ENCODE measurements at places on chromosomes 16 and 17.

GRCh38 chr16:67387479-67388079 lies 5.7 kb downstream of the TPPP3 start:
- DNase-seq = no peak

DNA sequence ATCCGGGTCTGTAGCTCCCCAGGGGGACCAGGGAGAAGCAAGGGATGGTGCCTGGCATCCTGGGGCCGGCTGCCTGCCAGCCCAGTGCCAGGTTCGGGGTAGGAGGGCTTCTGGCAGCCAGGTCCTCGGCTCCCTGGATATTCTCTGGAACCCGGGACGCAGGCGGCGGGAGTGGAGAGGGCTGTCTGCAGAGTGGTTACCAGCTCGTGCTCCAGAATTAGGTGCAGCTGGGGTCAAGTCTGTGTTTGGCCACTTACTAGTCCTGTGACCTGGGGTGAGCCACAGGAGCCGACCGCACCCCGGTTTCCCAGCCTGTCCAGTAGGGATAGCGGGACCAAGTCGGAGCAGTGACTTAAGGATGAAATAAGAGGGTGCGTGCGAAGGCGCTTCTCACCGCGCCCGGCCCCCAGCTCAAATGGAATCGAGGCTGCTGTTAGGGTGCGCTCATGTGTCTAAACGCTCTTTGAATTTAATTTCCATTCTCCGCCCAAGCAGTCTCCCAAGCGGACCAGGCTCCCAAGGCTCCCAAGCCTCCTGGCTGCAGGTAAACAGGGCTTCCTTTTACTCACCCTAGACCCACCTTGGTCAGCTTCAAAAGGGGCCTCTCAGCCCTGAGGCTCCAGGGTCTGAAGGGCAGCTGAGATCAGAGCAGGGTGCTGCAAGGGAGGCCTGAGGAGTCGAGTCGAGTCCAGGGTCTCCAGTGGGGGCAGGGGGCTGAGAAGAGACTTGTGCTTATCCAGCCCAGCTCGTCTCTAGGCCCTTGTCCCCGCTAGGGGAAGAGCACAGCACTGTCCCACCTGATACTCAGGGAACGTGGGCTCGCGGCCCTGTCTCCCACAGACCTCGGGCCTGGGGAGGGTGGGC lies 28.3 kb upstream of the ZNF469 start:
- no peak for DNase-seq

DNA sequence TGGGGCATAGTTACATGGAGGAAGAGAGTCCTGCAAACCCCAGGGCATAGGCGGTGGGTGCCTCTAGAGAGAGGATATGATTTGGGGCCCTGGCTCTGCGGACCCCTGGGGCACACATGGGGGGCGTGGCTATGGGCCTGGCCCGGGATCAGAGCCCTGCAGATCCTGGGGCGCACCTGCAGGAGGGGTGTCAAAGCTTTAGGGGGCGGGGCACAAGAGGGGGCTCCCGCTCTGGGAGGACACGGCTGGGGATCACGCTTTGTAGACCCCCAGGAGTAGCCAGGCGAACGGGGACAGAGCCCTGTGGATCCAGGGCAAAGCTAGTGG lies 497 bp downstream of the BCL7C start:
- no peak for DNase-seq

DNA sequence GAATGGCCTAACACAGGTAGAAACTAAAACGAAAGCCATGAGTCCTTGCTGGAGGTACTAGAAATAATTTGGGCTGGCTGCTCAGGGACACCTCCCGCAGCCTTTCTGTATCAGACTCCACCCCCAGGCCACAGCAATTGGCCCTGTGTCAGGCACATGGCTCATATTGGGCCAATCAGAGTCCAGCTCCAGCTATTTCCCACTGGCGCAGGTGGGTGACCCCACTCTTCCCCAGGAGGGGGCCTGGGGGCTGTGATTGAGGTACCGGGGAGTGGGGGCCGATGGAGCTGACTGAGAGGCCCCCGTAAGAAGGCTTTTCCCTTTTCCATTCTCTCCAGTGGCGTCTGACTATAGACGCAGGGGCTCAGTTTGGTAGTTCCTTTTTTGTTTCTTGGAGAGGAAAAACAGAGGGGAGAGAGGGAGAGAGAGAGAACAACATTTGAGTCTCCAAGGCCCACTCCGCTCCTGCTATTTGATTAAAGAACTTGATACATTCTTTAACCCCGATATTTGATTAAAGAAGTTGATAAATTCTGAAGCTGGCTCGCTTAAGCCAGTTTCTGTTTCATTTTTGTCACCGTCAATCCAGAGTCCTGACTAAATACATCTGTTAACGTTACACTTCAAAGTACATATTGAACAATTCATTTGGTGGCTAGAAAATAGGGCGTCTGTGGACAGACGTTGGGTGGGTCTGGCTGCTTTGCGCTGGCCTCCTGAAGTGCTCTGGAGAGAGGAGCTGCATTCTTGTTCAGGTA lies 26.3 kb downstream of the FOXL1 start:
- no peak for DNase-seq

GRCh38 chr17:63341276-63341675 lies 104.8 kb downstream of the CYB561 start:
- no peak for DNase-seq

DNA sequence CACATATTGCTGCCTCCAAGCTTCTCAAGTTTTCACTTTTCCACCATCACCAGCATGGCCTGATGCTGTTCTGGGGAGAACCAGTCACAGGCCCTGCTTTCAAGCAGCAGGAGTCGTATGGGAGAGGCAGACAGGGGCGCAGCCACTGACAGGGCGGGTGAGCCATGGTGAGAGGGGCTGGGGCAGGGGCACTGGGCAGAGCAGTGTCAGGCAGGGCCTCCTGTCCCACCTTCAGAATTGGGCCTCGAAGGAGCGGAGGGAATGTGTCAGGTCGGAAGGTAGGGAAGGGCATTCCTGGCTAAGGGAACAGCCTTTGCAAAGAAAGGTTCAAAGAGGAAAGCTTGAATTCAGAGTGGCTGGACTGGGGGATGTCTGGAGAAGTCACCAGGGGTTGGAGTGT lies 4.9 kb upstream of the MAP2K3 start:
- no peak for DNase-seq

GRCh38 chr17:48613862-48614694 lies 1.0 kb downstream of the HOXB8 start:
- no peak for DNase-seq

GRCh38 chr16:49460786-49461470 lies 87.3 kb downstream of the C16orf78 start:
- no peak for DNase-seq

DNA sequence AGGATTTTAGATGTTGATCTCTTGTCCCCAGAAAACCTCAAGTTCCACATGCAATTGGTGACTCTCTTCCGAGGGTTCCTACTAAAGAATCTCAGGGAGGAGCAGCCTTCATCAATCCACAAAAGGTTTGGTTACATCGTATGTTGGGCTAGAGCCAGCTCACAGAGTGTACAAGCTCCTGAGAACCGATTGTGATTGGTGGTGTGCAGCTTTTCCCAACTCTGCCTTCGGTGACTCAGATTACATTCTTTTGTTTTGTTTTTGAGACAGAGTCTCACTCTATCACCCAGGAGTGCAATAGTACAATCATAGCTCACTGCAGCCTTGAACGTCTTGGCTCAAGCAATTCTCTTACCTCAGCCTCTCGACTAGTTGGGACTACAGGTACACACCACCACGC lies 172.4 kb downstream of the PMP22 start:
- DNase-seq = no peak

DNA sequence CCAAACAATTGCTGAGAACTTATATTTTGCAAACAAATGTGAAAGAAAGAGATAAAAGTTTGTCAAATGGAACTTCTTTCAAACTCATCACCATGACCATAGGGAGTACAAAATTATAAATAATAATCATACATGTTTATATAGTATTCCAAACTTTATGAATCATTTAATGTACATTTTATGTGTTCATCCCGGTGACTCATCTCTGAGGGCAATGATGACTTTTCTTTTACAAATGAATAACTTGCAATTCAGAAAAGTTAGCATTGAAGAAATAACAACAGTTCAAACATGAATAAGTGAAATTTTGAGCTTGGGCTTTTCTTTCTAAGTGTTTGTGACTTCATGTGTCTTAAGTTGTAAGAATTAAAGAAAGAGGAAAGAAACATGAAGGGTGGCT lies 66.3 kb upstream of the CDH8 start:
- DNase-seq = no peak

DNA sequence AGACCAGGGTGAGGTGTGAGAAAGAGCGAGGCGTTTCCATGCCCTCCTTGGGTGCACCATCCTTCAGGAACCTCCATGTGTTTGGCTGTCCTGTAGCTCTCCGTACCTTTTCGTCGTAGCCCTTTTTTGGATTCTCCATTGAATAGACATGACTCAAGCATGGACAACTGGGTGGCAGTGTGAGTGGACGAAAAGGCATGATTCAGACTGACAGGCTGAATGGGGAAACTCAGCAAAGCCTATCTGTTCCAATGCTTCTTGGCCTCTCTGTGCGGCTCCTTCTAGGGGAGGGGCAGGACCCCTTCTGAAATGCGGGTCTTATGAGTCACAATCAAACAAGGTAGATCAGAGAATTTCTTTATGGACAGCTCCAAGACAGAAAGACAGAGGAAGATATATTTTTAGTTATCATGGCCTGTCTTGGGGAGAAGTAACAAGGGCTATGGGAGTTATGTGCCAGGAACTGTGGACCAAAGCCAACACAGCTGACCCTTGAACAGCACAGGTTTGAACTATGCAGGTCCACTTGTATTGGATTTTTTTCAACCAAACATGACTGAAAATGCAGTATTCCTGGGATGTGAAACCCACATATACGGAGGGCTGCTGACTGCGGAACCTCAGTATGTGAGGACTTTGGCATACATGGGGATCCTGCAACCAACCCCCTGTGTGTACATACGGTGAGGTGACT lies 22.9 kb downstream of the ADORA2B start:
- no peak for DNase-seq

DNA sequence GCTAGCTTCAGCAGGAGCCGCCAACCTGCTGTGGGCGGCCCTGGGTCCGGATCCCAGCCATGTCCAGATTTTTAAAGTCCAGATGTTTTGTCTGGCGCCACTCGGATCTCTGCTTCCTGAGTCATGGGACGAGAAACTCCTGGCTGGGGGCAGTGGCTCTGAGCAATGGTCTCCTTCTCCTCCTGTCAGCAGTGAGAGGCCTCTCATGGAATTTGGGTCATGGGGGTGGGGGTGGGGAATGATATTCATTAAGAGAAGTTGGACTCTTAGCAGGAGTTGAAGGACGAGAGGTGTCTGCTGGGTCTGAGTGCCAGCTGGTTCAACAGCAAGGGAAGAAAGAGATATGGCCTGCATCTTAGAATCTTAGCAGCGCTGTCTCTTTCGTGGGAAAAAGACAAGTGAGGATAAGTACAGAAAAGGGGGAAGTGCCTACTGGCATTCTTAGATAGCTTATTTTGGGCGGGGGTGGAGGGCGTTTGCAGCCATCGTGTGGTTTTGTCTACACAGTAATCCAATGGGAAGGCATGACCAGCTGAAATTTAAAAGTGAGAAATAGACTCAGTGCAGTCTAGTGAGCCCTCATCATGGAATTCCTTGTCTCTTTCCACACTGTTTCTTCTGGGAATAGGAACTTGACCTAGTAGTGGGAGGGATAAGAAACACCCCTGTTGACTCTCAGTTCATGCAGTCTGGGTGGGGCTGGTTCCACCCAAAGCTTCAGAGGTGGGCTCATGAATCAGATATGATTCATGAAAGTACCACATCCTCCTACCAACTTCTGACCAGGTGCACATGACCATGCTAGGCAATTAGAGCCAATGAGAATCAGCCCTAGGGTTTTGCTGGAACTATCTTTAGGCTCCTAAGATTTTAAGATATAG lies 80.5 kb downstream of the MYH13 start:
- no peak for DNase-seq

DNA sequence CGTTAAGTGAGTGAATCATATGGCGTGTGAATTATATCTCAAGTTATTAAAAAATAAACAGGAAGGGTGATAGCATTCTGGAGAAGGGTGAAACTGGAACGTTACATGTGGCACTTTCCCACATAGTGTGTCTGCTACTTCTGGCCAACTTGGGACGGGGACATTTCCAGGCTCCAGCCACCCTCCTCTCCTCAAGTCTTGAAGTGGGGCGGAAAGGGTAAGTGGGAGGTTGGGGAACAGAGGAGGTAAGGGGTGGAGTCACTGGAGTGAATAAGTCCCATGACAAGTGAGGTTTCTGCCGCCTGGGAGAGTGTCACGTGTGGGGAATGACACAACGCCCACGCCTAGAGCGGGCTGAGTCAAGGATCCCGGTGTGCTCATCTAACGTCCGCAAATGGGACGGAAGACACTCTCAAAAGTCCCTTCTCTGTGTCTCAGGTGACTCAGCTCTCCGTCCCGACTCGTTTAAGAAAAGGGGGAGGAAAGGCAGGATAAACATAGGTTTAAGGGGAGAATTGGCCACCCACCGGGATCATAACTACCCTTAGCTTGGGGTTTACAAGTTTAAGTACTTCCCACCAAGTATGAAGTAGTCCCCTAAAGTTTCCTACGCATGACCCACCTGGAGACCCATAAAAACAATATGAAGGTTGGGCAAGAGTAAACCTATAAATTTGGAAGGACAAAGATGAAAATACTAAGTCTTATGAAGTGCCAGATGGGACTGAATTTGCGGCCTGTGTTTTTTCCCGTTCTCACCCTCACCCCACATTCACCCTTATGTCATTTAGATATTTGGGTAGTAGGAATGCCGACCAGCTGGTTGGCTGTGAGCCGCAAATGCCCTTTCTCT lies 1.2 kb upstream of the SPAG9 start:
- no peak for DNase-seq

GRCh38 chr17:57407287-57408070 lies 151.2 kb downstream of the MSI2 start:
- DNase-seq = no peak

DNA sequence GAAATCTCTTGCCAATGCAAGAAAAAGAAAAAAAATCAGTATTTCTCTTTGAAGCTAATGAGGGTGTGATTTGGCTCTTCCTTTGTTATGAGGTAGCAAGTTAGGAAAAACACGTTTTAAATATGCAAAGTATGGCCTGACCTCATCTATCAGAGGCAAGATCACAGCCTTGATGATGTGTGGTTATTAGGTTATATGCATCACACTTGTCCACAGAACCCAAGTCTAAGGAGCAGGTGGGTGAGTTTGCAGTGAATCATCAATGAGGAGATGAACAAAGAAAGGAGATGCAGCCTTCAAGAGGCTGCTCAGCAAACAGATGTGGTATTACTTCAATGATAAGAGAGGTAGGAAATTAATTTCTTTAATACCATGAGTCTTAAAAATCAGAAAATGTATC lies 594.8 kb upstream of the CDH5 start:
- no peak for DNase-seq

DNA sequence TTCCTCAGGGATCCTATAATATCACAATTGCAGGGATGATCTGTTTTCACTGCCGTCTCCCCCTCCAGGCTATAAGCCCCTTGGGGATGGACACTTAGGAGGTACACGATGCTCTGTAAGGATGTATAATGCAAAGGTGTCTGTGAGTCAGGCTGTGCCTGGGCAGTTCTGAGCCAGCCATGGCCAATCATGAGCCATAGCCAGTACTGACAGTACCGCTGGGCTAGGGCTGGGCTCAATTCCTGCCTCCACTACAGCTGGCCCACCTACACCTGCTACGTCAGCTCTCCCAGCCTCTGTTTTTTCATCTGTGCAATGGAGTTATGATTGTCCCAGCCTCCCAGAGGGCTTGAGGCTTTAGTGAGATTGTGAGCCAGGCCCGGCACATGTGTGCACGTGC lies 2.8 kb upstream of the WNT9B start:
- DNase-seq = no peak

GRCh38 chr17:59470624-59471297 lies 94.6 kb upstream of the DHX40 start:
- DNase-seq = no peak

GRCh38 chr16:2779978-2780898 lies 3.2 kb upstream of the ELOB start:
- DNase-seq = no peak
